CD4-positive, alpha-beta T cell (primary cell): ENCODE measurements at places on chromosomes 2 and 18. TPM values are rescaled to one million over a fixed set of nuclear protein-coding genes. Genes with fewer than 3 reads are reported as not detected.
A peak's percentile ranks its signal among the peaks of the same experiment; 100 is the strongest.

Gene CXCR1
- total RNA-seq: not detected

Gene PFN4
- not detected for total RNA-seq

Gene SNRNP27
- 54.8 TPM for total RNA-seq

Gene QPCT
- 0.71 TPM for total RNA-seq

Gene PROC
- not detected for total RNA-seq

Gene LINC00305
- total RNA-seq: not detected

Gene ZSWIM2
- not detected for total RNA-seq

- no peak for DNase-seq
- no peak overlapping the region for H3K27ac ChIP-seq
- H3K4me3 ChIP-seq: no peak overlapping the region
- no peaks in the 10 kb centered on the region for H3K27me3 ChIP-seq
- no peaks in the 10 kb centered on the region for H3K36me3 ChIP-seq
These were observed 434.4 kb upstream of the ETAA1 start for GRCh38 chr2:66962716-66963115.

- DNase-seq: no peak
- no peaks in the 10 kb centered on the region for H3K27me3 ChIP-seq
- H3K4me3 ChIP-seq: no peak overlapping the region
- no peaks in the 10 kb centered on the region for H3K4me1 ChIP-seq
These were observed 364.4 kb downstream of the ZNF521 start for GRCh38 chr18:24987303-24988252.

GRCh38 chr18:69447886-69448285 lies 47.2 kb downstream of the DOK6 start:
- H3K4me1 ChIP-seq: no peaks in the 10 kb centered on the region
- DNase-seq: no peak
- H3K27me3 ChIP-seq: no peaks in the 10 kb centered on the region
- no peak overlapping the region for H3K27ac ChIP-seq
- H3K4me3 ChIP-seq: no peak overlapping the region

DNA sequence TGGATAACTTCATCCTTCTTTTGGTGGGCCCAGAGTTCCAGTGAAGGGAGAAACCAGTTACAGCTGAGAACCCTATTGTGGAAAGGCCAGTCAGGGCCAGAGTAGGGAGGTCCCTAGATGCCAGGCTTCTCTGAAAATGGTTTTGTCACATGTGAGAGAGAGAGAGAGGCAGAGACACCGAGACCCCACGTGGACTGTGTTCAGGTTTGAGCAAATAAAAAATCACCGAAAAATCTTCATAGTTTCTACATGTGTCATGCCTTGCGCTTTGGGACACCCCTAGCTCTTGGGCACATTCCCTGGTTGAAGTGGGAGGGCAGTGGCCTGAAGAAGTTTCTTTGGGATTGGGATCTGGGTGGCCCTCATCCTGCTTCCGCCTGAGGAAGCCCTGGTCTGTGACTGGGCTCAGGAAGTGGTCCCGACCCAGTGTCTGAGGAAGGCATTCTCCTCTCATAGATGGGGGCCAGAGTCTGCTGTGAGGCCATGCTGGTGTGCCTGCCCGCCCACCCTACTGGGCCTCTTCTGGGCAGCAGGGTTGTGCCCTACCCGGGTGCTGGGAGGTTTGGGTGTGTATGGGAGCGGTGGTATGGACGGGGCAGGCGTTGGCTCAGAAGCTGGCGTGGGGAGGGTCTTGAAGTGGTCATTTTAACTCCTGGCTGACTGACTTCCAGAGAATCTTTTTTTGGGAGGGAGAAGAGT lies 16.1 kb downstream of the NCK2 start:
- H3K4me3 ChIP-seq: no peak overlapping the region
- H3K27ac ChIP-seq: peak overlapping the region; percentile 66
- H3K4me1 ChIP-seq: peaks cover 86% of the 10 kb centered on the region
- H3K27me3 ChIP-seq: no peaks in the 10 kb centered on the region
- peaks cover 14% of the 10 kb centered on the region for H3K36me3 ChIP-seq

GRCh38 chr2:9439536-9439935 lies 16.1 kb downstream of the CPSF3 start:
- H3K27ac ChIP-seq: no peak overlapping the region
- no peaks in the 10 kb centered on the region for H3K27me3 ChIP-seq
- no peak overlapping the region for H3K4me3 ChIP-seq
- no peak for DNase-seq

DNA sequence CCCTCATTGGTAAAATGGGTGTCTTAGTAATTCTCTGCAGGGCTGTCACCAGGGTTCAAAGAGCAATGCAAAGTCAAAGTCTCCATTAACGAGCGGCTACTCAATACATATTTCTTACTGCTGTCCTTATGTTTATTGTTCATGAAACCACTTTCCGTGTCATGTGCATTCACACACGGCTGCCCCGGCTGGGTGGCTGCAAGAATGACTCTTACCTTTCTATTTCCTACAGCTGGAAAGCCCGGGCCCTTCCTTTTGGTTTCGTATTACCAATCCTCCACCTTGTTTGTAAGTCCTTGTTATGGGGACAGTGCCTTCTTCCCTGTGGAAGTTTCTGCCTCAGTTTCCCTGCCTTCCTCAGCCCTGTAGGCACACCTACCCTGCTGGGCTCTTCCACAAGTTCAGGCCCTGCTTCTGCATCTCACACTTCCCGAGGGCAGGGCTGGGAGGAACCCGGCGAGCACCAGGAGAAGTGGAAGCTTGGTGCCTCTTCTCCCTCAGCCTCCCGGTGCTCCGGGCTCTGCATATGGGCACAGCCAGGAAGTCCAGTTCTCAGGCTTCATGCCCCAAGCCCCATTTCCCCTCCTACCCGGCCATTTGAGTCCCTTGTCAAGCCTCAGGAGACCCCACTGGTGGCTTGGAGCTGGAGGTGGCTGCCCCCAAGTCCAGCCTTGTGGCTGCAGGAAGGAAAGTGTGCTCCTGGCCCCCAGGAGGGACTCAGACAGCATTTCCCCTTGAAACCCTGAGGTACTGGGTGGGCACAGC lies 18.7 kb upstream of the ACKR3 start:
- H3K4me3 ChIP-seq: no peak overlapping the region
- DNase-seq: no peak
- H3K27me3 ChIP-seq: no peaks in the 10 kb centered on the region
- H3K36me3 ChIP-seq: peaks cover 3% of the 10 kb centered on the region

GRCh38 chr2:129606496-129607270 lies 372.8 kb upstream of the RAB6C start:
- H3K36me3 ChIP-seq: no peaks in the 10 kb centered on the region
- DNase-seq: no peak
- no peak overlapping the region for H3K4me3 ChIP-seq
- no peaks in the 10 kb centered on the region for H3K4me1 ChIP-seq
- H3K27ac ChIP-seq: no peak overlapping the region

GRCh38 chr2:163708265-163708664 lies 27.5 kb downstream of the FIGN start:
- no peak overlapping the region for H3K4me3 ChIP-seq
- no peak for DNase-seq
- no peaks in the 10 kb centered on the region for H3K27me3 ChIP-seq
- no peaks in the 10 kb centered on the region for H3K36me3 ChIP-seq

- H3K27ac ChIP-seq: no peak overlapping the region
- H3K27me3 ChIP-seq: no peaks in the 10 kb centered on the region
- no peak for DNase-seq
- no peaks in the 10 kb centered on the region for H3K4me1 ChIP-seq
- H3K4me3 ChIP-seq: no peak overlapping the region
- no peaks in the 10 kb centered on the region for H3K36me3 ChIP-seq
These were observed 39.7 kb downstream of the L3MBTL4 start for GRCh38 chr18:6374935-6375529.
